AG09309 (cell line): ENCODE measurements at places on chromosomes 3 and 15.

DNA sequence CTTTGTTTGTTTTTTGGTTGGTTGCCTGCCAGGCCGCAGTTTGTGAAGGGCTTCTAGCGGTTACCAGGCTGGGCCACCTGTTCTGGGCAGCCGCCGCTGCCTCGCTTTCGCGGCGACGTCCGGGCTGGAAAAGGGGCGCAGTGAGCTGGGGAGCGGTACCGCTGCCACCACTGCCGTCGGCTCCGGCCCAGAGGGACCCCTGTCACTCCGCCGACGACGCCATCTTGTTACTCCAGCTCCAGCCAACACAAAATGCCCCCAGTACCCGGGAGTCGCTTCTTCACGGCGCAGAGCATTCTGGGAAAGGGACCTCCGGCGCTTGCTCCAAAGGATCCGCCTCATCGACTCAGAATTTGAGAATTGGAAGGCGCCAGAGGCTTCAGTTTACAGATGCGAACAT lies 238.8 kb downstream of the CDIN1 start:
- no peak for DNase-seq

GRCh38 chr15:100588638-100589242 lies 13.2 kb downstream of the LINS1 start:
- no peak for DNase-seq

DNA sequence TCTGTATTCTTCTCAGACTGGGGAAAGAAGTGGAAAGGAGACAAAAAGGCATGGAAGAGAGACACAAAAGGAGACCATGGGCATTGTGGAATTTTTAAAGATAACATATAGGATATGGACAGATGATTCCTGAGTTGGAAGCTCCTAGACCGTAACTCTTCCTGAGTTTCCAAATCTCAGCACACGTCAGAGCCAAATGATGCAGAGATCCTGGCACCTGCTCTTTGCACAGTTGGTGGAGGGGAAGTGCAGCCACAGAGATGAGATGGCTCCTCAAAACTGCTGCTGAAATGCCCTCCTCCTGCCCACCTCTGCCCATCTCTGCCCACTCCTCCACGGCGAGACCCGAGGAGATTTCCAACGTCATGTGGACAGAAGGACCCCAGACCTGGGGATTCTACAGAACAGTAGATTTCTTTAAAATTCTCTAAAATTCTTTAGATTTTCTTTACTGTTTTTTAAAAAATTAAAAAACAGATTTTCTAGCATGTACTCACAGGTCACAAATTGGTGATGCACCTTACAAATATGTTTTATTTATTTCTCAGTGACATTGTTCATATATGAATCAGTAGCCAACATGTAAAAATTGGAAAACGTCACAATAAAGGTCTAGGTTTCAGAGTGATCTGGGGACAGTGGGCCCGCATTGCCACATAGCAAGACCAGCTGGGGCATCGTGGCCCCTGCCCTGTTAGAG lies 8.1 kb downstream of the CPN2 start:
- no peak for DNase-seq

- no peak for DNase-seq
Observed at GRCh38 chr3:101379658-101380376, 59.4 kb upstream of the IMPG2 start.

DNA sequence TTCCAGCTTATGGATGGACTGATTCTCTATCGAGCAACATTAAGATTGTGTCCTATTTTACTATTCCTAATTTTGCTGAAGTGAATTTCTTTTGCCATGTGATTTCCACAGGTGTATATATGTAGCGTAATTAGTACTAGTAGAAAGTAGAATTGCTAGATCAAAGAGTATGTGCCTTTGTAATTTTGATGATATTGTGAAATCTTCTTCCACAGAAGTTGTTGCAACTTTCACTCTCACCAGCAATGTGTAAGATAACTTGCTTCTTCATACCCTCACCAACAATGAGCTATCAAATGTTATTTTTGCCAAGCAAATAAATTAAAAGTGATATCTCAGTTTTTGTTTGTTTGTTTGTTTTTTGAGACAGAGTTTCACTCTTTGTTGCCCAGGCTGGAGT lies 5.4 kb downstream of the PGBD4 start:
- no peak for DNase-seq

DNA sequence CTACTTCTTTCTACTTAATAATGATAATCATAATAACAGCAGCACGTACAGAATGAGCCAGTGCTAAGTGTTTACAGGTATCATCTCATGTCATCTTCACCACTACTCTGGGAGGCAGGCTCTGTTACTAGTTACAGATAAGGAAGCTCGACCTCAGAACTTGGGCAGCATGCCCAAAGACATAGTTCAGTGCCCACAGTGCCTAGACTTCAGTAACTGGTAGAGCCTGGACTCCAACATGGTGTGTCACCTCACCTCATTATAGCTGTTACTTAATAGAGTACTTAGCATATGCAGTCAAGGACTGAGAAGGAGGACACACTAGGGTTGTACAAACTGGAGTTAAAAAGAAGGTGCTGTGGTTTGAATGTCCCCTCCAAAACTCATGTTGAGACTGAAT lies 7.6 kb downstream of the GADL1 start:
- no peak for DNase-seq
